Stimulated activated CD8-positive, alpha-beta memory T cell treated with anti-CD3 and anti-CD28 coated beads, Interleukin-7, amount 100 ng/mL, for 1 hour (primary cell): ENCODE measurements at places on chromosomes 5 and 9.

- no peak for DNase-seq
These were observed 46.3 kb downstream of the SMIM15 start for GRCh38 chr5:61115968-61116367.

DNA sequence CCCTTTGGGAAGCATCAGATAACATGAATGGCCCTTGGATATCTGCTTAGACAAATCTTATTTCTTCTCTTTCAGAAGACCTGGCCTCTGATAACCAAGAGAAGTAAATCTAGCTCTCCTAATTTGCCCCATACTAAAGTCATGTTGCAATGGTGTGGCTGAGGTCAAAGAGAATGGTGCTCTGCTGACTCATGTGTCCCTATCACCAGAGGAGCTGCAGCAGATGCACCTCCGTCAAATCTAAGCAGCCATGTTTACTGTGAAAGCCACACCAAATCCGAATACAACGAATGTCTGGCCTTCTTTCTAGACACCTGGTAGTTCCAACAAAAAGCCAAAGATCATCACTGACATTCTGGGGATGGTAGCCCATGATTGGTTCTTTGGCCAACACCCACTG, 23.2 kb downstream of the RETREG1 start:
- DNase-seq: no peak

DNA sequence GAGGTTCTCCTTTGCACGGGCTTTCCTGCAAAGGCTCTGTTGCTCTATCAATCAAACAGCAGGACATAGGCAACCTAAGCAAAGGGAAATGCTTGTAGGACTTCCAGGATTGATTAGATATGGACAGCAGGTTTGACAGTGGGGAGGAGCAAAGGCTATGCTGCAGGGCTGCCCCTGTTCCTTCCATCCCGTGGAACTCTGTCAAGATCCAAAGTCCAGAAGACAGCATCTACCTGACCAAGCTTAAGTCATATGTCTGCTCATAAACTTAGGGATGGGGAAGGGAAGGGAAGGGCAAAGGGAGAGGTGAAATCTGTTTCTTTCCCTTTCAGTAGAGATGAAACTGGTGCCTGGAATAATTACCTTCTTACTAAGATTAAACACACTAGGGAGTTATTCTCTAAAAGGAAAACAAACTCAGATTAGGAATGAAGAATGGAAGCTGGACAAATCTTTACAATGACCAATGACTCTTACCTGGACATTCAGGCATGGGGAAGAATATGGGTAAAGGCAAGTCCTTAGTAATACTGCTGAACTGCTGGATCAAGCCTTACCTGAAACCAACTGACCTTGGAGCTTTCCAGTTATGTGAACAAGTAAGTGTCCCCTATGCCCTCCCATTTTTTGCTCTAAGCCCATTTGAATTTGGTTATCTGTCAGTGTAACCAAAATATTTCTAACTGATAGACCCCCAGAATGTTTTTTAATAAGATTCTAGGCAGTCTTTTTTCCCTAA, 8.4 kb upstream of the ACOT12 start:
- DNase-seq: no peak

- DNase-seq: no peak
These were observed 635 bp downstream of the FBN2 start for GRCh38 chr5:128537221-128537999.

- DNase-seq: no peak
These were observed 116.7 kb downstream of the WDR70 start for GRCh38 chr5:37495668-37496347.

DNA sequence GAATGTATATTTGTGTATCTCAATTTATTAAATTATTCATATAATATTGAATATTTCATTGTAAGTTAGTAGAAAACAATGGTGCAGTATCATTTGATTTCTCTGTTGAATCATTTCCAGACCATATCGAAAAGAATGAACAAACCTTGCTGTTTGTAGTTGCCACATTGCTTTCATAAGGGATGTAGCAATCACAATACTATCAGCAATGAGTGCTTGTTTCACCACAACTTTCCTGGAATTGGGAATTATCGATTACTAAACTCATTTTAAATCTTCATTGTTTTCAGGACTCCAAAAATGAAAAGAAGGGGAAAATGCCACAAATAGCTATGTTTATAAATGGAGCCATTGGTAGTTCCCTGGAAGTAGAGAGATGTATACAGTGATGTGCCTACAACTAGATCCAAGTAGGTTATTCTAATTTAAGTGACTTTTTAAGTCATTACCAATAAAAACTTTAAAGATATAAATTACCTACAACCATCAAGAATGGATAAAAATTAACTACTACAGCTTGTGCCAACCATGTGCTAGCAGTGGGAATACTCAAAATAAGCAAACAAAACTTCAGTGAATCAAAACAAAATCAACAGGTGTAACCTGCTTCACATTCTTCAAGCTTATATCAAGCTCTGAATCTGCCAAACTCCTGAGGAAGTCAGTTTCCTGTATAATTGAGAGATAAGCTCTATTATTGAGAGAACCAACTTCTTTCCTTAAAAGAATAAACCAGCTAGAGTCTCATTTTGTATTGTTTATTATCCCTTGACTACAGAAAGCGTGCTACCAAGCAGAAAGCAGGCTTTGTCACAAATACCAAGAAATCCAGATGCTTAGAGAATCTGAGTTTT, 358.6 kb downstream of the ADGRV1 start:
- no peak for DNase-seq

GRCh38 chr5:137441476-137441875, 57.6 kb downstream of the SPOCK1 start:
- no peak for DNase-seq

DNA sequence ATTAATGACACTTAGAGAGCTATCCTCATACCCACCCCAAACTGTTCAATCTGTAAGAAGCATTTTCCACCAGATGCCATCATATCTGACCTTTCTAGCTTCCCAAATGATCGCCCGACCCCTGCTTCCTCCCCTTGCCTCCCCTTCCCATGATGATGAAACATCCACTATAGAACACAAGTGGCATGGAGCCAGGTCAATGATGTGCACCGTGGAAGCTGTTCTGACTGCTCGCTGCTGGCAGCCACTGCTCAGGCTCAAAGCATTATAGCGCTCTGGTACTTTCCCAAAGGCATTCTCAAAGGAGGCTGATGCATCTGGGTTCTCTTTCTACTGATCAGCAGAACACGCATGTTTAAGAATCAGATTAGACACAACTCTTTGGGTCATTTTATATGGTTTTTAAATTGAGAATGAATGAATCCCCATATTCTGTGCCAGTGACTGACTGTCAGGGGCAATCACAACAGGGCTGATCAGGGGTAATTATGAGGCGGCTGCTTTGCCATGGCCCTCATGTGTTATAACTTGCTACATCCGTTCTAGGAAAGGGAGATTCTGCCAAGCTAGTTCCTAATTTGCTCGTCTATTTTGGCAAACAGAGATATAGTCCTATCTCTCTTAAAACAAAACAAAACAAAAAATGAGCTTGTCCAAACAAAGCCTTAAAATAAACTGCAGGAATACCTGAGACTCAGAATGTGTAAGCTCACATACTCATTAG, 343.7 kb downstream of the ENC1 start:
- DNase-seq: no peak

- no peak for DNase-seq
These were observed 20.8 kb downstream of the STKLD1 start for GRCh38 chr9:133396952-133397351.

- no peak for DNase-seq
These were observed 102.2 kb upstream of the EQTN start for GRCh38 chr9:27398982-27399653.

- no peak for DNase-seq
These were observed 137.1 kb upstream of the TMEM161B start for GRCh38 chr5:88405783-88406182.

DNA sequence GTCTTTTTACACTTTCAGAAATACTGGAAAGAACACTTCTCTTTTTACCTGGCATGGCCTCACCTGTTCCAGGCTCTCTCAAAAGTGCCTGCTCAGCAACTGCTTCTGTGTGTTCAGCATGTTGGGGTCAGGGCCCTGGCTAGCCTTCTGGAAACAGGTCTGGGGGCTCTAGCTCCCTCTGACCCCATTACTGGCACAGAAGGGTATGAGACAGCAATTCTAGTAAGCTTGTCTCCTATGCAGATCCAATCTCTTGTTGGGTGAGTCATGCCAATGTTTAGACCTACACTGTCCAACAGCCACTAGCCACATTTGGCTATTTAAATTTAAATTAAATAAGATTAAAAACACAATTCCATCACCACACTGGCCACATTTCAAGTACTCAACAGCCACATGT, 80.8 kb downstream of the MAPKAP1 start:
- DNase-seq: no peak

- DNase-seq: no peak
These were observed 22.2 kb upstream of the TUSC1 start for GRCh38 chr9:25700430-25700829.

GRCh38 chr9:27945386-27945785, 372.1 kb upstream of the C9orf72 start:
- DNase-seq: no peak

DNA sequence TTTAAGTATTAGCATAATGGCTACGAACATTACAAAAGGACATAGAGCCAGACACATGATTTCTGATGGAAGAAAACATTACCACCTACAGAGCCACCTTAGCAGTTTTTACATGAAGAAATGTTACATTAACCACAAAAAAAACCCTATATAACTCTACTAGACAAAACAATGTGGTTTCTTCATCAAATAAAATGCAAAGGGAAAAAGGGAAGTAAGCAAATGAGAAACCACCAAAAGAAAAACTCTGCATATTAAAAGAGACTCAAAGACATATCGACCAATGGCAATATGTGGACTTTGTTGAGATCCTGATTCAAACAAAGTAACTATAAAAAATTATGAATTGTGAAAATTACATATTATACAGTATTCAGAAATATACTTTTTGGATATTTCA, 132.7 kb downstream of the TSSK1B start:
- no peak for DNase-seq

DNA sequence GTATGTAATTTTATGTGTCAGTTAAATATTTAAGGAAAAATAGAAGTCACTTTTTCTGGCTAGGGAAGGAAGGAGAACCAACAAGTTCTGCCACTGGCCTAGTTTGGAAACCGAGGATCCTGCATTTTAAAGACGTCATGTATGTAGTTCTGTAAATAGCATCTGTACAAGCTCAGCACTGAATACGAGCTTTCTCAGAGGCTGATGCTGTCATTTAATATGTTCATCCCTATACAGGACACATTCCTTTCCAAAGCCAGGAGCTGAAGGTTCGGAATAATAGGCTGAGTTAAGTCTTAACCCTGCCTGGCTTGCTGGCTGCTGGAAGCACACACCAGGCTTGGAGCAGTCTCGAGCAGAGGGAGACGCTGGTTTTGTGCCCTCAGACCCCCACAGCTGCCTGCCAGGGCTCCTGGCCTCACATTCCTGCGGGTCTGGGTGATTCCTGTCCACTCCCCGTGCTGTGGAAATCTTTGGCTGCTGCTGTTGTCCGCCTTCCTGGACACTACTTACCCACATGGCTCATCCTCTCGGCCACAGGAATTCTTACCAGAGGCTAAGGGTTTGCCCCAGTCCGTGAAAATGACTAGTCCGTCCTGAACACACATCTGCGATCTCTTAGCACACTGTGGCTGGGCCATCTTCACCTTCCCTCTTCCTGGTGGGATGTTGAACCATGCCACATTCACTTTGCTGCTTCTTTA, 36.6 kb downstream of the SLC46A2 start:
- DNase-seq: no peak

DNA sequence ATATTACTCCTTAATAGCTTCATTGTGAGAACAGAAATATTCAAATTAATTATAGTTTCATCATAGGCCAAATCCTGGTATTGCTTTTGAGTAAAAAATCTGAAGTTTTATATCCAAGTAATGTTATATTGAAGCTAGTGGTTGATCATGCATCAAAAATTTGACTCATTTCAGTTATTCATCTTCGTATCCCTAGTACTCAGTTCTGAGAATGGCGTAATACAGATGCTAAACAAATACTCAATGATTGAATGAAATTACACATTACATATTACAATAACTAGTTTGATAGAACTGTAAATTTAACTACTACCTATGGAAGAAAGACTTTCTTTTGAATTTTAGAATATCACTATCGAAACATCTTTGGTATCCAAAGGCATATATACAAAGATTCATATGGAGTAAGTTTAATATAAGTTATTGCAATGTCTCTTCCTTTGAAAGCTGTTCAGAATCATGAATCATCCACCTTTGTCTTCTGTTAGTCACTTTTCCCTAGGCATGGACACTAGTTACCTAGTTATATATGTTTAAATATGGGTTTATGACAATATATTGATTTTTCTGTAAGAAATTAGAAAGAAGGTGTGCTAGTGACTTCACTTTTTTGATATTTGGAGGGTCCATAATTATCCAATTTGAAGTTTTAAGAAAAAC, 5.0 kb upstream of the ZNF462 start:
- DNase-seq: no peak

GRCh38 chr5:18967637-18968036, 1020.4 kb downstream of the CDH18 start:
- no peak for DNase-seq

DNA sequence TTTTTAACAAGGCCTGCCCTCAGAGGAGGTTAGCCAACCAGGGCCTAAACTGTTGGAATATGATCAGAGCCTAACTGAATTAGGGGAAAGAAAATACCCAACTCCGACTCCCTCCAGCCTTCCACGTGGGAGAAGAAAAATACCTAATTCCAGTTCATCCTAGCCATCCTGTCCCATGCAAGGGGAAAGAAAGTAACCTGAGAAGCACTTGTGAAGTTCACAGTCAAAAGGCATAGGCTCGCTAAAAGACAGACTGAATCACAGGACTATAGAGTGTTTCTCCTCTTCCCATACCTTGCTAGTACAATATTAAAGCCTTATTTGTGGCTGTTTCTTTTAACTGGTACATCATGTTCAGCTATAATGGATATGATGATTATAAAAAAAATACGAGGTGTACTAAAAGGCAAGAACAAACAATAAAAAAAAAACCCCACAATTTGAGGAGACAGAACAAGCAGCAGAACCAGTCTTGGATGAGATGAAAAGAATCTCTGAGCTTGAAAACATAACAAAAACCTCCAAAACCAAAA, 18.0 kb upstream of the ATP10B start:
- DNase-seq: no peak

- DNase-seq: no peak
These were observed 14.7 kb upstream of the TNC start for GRCh38 chr9:115132648-115133047.

GRCh38 chr9:88537761-88538091, 2.7 kb downstream of the NXNL2 start:
- DNase-seq: no peak

- no peak for DNase-seq
These were observed 1046.9 kb upstream of the WWC1 start for GRCh38 chr5:167244583-167244982.

DNA sequence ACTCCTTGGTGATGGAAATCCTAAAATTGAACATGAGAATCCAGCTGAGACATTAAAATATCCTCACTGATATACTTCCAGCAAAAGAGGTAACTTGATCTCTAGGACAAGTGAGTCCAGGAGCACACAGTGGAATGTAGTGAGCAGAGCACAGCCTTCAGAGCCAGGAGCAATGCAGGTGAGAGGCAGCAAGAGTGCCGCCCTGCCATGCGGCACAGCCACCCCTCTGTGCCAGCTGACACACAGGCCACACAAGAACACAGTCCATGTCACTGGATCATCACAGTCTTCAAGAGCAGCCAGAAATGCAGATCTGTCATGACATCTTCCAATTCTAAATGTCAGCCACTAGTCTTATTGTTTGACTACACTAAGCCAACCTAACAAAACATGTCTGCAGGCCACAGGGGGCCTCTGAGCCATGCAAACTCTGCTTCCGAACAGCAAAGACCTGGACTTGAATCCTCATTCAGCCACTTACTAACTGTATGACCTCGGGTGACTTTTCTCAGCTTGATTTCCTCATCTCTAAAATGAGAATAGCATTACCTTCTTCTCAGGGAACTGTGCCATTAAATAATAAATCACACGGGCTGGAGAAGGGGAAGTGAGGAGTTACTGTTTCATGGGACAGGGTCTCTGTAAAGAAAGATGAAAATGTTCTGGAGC, 47.0 kb downstream of the CCDC125 start:
- DNase-seq: no peak
